Amniotic stem cell (primary cell): ENCODE measurements at places on chromosomes 1 and 21.

DNA sequence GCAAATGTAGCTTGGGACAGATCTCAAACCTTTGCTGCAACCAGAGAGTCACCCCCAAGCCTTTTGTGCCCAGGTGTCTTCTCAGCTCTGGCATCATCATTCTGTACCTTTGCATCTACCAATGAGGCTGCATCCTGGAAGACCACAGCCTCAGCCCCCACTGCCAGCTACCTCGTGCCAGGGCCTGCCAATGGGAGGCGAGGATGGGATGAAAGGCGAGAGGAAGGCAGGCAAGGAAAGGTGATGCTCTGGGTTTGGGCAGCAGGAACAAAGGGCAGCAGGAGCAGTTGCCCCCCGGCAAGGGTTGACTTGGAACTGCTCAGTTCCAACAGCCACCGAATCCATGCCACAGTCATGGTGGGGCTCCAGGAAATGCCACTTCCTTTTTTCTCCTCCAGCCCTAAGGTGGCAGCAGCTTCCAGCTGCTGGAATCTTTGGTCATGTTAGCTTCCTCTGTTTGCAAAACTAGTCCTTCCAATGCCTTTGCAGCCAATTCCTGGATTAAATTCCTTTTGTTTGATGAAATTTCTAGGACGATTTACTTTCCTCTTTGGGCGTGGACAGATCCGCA, 651.6 kb downstream of the NPHP4 start:
- no peak for DNase-seq

DNA sequence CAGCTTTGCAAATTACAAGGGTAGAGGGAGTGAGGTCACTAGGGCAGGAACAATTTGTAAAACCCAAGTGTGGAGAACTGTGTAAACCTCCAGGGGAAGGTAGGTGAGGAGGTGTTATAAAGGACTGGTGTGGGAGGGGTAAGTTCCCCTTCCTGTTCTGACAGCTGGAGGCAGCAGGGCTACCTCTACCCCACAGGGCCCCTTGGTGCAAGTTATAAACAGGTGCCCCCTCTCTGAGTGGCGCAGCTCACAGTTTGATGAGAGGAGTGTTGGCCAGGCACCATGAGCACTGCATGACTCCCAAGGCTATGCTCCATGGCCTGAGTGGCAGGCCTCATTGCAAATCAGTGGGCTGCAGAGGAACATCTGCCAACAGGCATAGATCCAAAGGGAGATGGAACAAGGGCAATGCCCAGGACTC, 41.0 kb downstream of the MFSD2A start:
- DNase-seq = no peak

- DNase-seq = no peak
These were observed 54.0 kb downstream of the CLIC6 start for GRCh38 chr21:34722684-34723300.

- no peak for DNase-seq
These were observed 22.8 kb upstream of the RXRG start for GRCh38 chr1:165467706-165468105.

- DNase-seq = no peak
These were observed 50.8 kb downstream of the TGFB2 start for GRCh38 chr1:218395916-218396315.

GRCh38 chr1:215250913-215251312, 168.4 kb downstream of the KCNK2 start:
- DNase-seq = no peak

DNA sequence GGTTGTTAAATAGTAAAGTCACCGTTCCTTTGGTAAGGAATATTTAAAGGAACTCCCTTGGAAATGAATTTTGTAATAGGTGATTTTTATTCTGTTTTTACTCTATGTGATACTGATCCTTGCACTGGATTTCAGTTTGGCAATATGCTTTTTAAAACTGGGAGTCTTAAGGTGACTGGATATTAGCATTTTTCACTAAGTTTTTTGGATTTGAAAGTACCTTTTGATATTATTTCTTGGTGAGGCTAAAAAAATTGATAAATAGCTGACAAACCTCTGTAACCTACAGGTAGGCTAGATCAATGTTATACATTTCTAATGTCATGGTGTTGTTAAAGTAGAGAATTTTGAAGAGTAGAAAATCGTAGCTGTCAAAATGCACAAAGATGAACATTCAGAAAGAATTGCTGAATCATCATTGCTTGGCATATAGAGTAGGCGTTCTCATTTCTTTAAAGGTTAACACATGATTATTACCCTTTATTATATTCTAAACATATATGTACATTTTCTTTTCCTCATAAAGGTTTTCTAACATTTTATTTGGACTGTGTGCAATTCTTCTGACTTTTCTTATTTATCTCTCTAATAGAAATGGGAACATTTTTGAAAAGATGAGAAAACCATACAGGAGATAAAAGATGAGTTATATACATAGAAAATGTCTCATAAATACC, 1.5 kb upstream of the DNAJB4 start:
- no peak for DNase-seq

- no peak for DNase-seq
These were observed 106.3 kb downstream of the PAX7 start for GRCh38 chr1:18736958-18737357.
